Fibroblast of pulmonary artery (primary cell): ENCODE measurements at places on chromosomes 12 and 14.

DNA sequence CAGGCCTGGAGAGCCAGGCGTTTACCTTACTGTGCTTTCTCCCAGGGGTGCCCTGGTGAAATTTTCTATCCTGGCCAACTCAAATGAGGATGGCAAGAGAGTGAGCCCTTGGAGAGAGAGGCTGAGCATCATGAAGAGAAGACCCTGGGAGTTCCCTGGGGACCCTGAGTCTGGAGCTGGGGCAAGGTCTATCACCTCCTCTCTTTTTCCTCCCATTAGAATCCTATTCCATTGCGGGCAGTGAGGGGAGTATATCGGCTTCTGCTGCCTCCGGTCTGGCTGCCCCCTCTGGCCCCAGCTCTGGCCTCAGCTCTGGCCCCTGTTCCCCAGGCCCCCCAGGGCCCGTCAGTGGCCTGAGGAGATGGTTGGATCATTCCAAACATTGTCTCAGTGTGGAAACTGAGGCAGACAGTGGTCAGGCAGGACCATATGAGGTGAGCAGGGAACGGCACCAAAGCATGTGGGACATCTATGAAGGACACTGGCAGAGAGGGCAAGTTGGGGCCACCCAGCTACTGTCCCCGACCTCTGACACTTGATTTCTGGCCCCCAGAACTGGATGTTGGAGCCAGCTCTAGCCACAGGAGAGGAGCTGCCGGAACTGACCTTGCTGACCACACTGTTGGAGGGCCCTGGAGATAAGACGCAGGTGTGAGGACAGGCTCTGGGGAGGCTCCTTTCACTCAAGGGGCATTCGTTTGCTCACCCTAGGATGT lies 1.6 kb downstream of the ARHGEF25 start:
- no peak for DNase-seq

DNA sequence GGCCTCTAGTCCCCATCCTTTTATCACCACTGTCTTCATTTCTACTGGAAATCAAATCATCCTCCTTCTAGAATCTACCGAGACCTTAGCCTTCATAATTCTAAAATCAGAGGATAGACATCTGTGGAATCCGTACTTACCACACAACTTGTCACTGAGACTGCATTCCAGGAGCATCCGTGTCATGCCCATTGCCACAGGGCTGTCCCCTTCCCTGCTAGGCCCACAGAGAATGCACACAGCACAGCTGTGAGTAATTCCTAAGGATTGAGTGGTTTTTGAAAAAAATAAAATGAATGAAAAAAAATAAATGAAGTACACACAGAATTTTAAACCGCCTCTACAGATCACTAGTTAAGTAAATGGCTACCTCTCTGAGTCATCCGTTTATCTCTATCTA lies 21.0 kb upstream of the MAGOHB start:
- no peak for DNase-seq

- DNase-seq: no peak
Measured at GRCh38 chr14:103543721-103544387, 14.9 kb downstream of the TRMT61A start.

DNA sequence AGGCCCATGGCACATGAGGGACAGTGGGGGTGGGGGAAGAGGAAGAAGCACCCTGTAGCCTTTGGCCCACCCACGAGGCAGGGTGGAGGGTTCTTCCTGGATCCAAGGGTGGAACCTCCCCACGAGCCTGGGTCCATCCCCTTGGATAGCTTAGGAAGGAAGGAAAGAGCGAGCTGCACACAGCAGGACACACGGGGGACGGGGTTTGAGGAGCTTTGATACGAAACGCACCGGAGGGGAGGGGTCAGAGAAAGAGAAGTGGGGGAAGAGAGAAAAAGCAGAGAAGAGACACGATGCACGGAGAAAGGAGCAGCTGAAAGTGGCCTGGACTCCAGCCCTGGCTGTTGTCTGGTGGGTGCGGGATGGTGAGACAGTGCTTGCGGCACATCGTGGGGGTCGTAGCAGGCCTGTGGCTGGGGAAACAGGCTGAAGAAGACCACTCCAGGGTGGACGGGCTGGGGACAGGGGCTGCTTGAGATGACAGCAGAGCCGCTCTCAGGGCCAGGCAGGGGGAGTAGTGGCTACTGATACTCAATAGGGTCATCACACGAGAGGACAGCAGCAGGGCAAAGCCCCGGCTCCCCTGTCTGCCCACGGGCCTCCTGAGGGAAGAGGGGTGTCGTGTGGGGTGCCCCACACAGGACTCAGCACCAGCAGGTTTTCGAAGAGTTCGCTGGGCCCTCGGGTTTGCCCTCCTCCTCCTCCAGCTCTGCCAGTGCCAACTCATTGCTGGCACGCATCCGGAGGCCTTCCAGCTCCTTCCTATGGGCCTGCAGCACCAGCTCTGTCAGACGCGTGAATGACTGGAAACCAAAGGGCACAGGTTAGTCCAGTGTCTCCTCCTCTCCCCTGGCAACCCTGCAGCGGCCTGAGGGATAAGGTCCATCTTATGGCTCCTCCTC lies 5.4 kb upstream of the GPX2 start:
- DNase-seq: no peak

DNA sequence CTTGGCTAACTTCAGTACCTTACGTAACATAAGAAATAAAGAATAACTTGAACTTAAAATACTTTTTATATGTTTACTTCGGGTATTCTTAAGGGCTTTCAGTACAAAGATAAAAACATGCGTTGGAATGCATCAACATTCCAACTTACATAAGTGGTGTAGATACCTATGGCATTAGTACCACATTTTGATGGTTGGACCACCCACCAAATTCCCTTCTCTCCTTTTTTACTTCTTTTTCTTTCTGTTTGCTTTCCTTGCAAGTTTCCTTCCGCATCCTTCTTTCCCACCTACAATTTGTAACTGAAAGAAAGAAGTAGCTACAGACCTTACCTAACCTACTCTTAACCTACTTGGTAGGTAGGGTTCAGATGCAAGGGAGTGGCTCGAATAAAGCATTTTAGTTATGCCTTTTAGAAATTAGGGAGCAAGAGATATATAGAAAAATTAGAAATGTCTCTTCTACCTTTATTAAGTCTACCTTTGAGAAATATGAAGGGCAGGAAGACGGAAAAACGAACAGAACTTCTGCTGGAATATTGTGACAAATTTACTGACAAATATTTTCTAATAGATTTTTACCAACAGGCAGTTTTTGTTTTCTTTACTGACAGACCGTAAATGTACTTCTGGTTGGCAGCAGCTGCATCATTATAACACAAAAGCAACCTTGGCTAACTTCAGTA lies 2.1 kb upstream of the ARHGAP5 start:
- peak; percentile 14 for DNase-seq

- DNase-seq: no peak
Measured at GRCh38 chr12:50181691-50182090, 14.5 kb upstream of the CERS5 start.

DNA sequence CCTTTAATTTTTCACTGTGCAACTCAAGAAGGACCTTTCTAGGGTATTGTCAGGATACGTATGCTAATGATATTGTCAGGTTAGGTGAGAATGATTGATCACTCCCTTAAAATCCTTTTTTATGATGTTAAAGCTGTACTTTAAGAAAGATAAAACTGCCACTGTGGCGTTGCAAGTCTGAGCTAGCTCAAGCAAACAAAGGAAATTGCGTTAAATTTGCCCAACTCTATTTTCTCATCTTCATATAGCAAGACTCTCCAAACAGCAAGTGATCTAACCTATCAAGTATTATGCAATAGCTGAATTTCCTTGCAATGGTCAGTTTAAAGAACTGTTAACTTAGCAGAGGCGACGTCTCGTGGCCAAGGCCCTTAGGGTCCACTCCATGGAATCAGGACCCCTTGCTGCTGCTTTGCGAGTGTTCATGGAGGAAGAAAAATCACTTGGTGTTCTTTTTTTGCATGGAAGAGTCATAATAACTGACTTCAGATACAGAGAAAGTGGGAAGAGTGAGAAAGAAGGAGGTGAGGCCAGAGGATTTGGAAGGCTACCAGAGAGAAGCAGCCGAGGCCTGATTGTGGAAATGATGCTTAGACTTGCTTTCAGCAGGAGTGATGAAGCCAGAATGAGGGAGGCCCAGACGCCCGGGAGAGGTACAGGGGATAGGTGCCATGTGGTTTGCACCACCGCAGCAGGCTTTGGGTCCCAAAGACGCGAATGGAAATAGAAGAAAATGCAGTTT lies 2.5 kb downstream of the TRAF3 start:
- peak; percentile 58 for DNase-seq

DNA sequence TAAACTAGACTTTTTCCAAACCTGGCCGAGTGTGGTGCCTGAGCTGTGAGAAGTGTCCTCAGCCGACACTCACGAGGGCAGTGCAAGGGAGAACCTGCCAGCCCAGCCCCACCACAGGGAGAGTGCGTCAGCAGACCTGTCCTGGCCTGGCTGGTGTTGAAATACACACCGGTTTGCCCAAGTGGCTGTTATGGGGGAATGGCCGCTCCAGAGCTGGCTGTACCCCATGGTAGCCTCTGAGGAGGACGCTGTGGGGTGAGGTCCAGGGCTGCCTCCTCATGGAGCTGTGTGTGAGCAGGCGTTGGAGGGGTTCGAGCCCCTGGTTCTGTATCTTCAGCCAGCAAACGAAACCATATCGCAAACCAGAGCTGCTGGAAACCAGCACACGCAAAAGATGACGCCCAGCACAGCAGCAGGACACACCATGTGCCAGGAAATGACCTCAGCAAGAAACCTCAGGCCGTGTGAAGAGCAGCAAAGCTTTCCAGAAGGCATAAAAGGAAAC lies 9.4 kb downstream of the ANKRD9 start:
- peak; percentile 96 for DNase-seq

DNA sequence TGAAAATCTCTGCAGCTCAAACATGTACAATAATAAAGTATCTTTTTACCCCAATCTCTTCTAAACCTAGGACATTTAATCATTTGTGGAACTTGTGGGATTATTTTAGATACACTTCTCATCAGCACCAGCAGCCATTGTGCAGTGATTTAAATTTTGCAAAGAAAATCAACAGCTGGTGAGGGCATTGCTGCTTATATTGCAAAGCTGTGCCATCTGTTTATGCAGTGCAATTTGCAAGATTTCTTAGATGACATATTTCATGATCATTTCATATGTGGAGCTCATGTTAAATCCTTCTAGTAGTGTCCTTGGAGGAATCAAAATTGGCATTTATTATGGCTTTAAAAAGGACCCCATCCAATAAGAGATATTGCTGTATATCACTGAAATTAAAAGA lies 320.7 kb downstream of the BTG1 start:
- no peak for DNase-seq

- DNase-seq: no peak
Measured at GRCh38 chr12:100435957-100436356, 37.7 kb upstream of the NR1H4 start.

DNA sequence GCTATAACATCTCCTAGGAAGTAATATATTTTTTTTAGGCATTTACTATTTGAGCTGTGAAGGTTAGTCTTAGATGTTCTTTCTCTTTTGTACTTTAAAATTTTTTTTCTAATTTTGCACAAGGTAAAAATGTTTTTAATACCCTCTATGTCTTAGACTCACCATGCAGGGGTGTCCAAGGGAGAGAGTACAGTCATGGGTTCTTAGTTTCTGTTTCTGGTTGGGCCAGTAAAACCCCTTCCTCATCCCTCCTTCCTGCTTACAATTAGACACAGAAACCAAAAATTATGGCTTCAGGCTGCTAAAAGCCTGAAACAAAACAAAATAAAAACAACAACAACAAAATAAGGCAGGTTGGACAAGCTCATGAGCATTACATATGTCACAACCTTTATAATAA lies 193.0 kb downstream of the SYT1 start:
- DNase-seq: no peak

DNA sequence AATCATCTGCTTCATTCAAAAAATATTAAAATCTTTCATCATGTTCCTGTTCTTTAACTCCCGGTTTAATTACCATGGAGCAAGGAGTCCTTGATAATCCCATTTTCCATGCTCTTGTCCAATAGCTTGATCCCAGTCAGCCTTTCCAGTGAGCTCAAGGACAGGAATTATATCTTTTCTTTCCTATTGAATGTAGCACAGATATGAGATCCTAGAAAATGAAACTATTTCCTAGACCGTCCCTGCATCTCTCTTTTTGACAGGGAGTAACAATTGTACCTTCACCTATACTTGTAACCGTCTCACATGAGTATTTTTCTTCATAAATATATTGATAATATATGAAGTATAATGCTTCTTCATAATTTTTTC lies 35.6 kb downstream of the PIK3C2G start:
- no peak for DNase-seq

DNA sequence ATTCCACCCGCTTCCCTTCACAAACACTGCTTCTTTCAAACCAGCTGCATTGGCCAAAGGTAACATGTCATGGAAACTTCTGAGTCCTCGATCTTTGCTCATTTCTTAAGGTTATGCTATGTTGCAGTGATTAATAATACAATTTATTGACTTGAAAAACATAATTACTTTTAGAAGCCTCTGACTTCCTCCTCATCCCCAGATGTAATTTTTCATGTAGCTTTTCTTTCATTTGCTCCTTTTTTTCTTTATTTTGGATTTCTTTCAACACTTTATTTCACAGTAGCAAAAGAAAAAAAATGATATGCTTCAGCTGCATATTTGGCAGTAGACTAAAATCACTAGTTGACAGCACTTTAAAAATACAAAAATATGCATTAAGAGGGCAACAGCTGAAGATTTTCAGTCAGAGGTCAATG lies 116.2 kb downstream of the LRRIQ1 start:
- no peak for DNase-seq

GRCh38 chr14:73751157-73751691 lies 37.0 kb upstream of the PNMA1 start:
- no peak for DNase-seq

DNA sequence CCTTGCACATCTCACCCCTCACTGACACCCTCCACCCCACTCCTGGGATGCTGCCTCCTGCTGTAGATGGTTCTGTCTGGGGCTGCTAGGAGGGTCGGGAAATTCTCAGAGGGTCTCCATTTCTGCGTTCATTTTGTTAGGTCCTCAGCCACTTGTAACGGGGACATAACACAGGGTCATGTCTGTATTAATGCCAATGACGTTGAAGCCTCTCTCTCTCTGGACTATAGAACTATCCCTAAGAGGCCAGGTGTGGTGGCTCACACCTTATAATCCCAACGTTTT lies 14.6 kb downstream of the SIVA1 start:
- DNase-seq: no peak

DNA sequence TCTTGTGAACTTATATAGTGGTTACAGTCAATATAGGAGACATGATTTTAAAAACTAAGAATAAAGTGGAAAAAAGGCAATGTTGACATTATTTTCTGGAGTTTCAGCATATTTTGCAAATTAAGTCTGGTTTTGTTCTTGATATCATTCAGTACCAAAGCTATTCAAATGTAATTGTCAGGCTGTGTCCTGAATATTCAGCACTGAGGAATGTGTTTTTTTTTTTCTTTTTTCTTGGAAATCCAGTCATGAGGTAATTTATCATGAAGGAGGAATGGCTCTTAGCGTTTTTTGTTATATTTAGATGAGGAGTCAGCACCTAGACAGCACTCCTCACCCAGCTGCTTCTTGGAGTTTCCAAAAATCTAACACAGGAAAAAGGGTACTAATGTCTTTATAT lies 225.5 kb downstream of the CCDC91 start:
- peak; percentile 84 for DNase-seq

GRCh38 chr14:74217672-74218448 lies 21.4 kb upstream of the VSX2 start:
- DNase-seq: peak; percentile 66

GRCh38 chr12:24679126-24679525 lies 269.8 kb downstream of the BCAT1 start:
- peak; percentile 72 for DNase-seq

GRCh38 chr14:38098074-38098836 lies 109.4 kb upstream of the SSTR1 start:
- DNase-seq: peak; percentile 50

- DNase-seq: no peak
Measured at GRCh38 chr14:79992407-79993198, 218.7 kb downstream of the DIO2 start.

- DNase-seq: no peak
Measured at GRCh38 chr14:93648440-93649168, 139.7 kb downstream of the PRIMA1 start.
